Right atrium auricular region (tissue), 2 donors: ENCODE measurements at places on chromosomes 7 and 10. TPM values are rescaled to one million over a fixed set of nuclear protein-coding genes. Genes with fewer than 3 reads are reported as not detected.
A peak's percentile ranks its signal among the peaks of the same experiment; 100 is the strongest.

GRCh38 chr7:1961701-1962276 is 271.0 kb downstream of the MAD1L1 start:
- no peak for DNase-seq

DNA sequence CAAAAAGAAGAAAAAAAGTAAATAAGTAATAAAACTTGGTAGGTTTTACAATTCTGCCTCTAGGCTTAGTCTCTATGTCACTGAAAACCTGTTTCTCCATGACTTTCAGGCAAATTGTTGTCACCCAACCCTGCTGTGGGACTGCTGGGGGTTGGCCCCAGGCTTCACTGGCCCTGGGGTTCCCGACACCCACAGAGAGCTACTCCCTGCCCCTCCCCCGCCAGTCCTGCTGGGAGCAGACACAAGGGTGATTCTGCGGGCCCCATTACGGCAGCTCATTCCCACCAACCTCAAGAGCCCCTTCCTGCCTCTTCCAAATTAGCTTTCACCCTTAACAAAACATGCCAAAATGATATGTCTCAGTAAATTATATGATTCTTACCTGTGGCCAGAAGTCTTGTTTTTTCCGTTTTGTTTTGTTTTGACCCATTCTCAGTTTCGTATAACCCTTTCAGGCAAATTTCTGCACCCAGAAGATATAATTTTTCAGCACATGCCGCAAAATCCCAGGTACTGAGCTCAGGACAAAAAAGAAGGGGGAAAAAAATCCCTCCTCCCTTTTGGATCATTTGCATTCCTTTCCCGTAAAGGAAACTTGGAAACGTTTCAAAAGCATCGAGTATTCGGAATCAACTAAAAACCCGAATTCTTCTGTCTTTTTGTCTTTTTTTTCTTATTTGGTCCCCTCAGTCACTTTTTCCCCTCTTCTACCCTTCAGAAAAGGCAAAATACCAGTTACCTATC is 27.8 kb downstream of the CHST15 start:
- no peak for DNase-seq

DNA sequence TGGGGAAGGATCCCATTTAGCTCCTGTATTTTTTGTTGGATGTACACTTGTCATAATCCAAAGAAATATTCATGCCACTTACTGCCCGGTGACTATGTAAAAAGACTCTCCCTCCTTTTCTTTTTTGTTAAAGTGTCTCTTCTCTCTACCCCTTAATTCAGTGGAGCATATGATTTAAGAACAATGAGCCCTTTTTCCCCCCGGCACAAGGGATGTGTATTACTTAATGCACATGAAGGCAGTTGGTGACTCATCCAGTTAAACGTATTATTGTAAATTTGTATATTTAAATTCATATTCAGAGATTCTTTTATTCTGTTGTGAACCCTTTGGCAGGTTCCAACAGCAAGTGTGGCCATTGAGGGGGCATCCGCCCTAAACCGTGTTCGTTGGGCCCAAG is 241.9 kb downstream of the SLC25A13 start:
- DNase-seq = no peak

Gene WNT8B
- not detected for total RNA-seq

DNA sequence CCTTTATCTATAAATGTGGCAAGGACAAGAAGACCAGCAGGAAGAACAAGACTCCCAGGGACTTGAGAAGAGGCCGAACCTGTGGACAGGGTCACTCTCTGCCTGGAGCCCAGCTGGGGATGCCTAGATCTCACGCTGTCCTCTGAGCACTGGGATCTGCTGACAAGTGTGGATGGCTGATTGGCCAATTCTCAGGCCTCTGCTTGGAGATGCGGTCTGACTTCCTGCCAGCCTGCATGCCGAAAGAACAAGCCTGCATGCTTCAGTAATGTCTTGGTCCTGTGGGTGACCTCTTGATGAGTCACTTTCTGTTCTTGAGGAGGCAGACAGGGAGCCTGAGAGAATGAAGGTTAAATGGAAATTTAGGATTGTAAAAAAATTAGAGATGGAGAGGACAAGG is 84.7 kb downstream of the TMEM178B start:
- peak; percentile 64 for DNase-seq

GRCh38 chr10:32189400-32190084 is 133.3 kb upstream of the KIF5B start:
- DNase-seq = no peak

- no peak for DNase-seq
Measured at GRCh38 chr7:77738871-77739270, 42.6 kb downstream of the RSBN1L start.

DNA sequence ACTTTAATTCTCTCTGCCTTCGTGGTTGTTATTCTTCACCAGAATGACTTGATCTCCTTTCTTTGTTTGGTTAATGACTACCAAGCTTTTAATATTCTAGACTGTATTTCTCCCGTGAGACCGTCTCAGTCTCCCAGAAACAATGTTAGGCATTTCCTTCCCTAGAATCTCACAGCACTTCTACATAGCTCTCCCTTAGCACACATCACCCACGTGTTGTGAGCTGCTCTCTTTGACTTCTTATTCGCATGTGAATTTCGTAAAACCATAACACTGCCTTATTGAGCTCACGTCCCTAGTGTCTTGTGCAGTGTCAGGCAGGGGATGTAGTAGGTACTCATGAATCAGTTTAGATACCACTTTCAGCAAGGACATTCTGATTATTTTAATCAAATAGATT is 57.5 kb upstream of the MGAM2 start:
- DNase-seq = no peak

DNA sequence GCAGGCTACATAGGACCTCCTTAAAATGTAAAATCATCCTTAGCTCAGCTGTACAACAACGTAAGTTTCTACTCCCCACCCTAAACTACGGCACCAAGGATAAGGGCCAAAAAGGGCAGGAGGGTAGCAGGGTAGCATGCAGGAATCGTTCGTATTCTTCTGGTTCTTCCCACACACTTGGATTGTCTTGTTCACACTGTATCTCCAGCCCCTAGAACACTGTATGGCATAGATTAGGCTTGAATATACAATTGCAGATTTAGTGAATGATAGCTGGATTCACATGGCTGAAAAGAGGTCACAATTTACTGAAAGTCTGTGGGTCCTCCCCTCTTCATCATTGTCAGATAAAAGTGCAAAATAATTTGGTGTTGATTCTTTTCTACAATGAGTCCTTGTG is 28.2 kb upstream of the PRKAR2B start:
- DNase-seq = no peak

- DNase-seq = no peak
Measured at GRCh38 chr7:93515144-93515543, 59.4 kb downstream of the CALCR start.

GRCh38 chr7:48337012-48337621 is 165.9 kb downstream of the ABCA13 start:
- no peak for DNase-seq

DNA sequence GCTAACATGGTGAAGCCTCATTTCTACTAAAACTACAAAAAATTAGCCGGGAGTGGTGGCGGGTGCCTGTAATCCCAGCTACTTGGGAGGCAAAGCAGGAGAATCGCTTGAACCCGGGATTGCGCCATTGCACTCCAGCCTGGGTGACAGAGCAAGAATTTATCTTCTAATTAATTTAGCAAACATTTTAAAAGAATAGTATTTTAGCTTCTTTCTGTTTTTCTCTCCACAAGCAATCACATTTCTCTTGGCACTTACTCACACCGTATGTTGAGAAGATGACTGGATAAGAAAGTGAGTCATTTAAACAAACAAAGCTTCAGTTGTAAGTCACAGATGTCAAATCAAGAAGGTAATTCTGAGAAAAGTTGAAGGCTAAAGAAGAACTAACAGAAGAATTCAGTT is 264.0 kb downstream of the ARL4A start:
- DNase-seq = no peak

DNA sequence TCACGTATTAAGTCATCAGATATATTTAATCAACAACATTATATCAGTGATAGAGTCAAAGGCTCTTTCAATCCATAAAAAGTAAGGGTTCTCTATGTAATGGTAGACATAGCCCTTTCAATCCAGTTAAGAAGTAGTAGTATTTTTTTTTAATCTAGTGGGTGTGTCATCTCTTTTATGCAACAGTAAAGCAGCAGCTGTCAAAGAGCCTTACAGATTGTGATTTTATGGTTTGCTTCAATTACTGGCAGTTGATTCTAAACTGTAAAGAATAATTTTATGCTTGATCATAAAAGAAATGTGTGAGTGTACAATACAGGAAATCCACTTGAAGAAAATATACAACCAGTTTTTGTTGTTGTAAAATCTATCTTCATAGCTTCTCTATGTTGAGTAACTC is 902.6 kb upstream of the MBL2 start:
- DNase-seq = no peak

Gene HOXA4
- total RNA-seq = 1.2 TPM

Gene PILRA
- 2.6 TPM for total RNA-seq

GRCh38 chr7:157495177-157495553 is 158.4 kb downstream of the DNAJB6 start:
- peak; percentile 18 for DNase-seq

DNA sequence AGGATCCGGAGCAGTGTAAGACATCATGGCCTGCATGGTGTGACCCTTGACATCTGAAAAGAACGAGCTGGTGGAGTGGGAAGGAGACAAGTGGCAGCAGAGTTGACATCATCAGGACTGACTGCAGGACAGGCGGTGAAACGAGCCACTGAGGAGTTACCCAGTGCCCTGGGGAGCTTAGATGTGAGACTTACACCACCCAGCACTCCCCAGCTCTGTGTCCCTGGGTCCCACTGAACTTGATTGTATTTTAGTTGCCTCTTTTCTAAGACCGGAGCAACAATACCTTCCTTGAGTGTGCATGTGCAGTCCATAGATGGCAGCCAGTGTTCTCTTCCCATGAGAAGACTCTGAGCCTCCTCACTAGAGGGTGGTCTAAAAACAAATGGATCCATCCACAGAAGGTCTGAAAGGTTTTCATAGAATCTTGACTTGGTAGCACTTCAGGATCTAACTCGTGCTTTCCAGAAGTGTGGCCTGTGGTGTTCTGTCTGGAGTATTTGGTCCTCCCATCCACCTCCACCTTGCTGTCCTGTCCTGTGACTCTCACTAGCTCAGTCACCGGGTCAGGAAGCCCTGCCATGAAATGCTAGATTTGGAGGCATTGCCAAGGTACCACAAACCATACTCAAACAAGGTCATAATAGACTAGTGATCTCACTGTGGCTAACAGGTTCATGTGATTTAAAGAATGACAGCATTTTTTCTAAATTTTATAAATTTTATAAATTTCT is 59.0 kb downstream of the IKZF1 start:
- DNase-seq = no peak

GRCh38 chr10:7952266-7952665 is 102.2 kb upstream of the GATA3 start:
- DNase-seq = no peak

Gene CPA2
- not detected for total RNA-seq

Gene CALHM2
- total RNA-seq = 23.8 TPM

- no peak for DNase-seq
Measured at GRCh38 chr7:42159130-42159529, 77.9 kb downstream of the GLI3 start.

DNA sequence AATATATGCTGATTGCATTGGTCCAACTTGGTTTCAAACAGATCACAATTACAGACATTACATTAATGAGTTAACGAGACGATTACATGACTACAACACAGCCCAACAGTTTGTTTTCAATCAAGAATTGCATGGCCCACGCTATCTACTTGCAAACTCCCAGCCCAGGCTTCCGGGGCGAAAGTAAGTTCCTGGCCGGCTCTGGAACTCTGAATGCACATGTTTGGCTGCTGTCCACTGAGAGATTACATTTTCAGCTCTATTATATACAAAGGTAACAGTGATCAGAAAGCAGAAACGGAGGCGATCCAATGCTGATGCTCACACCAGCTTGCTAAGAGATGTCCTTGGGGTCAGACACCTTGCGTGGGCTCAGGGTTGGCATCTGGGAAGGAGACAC is 206.3 kb downstream of the FANK1 start:
- no peak for DNase-seq

Gene FAM20C
- total RNA-seq = 19.9 TPM

Gene OR2A1
- total RNA-seq = 0.28 TPM

DNA sequence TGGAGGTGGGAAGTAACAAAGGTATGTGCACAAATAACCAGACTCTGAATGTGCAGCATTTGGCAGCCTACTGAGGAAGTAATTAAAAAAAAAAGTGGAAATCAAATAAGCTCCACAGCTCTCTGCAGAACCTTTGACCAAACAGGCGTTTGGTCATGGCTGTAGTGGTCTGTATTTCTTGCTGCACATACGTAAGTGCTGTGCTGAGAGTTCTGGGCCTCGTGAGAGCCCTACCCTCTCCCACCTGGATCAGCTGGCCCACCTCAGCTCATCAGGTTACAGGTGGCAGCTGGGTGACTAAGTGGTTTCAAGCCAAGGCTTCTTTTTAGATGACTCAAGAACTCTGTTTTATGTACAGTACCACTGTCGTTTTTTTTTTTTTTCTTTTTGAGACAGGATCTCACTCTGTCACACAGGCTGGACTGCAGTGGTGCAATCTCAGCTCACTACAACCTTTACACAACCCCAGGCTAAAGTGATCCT is 178.2 kb upstream of the KLF6 start:
- DNase-seq = no peak

DNA sequence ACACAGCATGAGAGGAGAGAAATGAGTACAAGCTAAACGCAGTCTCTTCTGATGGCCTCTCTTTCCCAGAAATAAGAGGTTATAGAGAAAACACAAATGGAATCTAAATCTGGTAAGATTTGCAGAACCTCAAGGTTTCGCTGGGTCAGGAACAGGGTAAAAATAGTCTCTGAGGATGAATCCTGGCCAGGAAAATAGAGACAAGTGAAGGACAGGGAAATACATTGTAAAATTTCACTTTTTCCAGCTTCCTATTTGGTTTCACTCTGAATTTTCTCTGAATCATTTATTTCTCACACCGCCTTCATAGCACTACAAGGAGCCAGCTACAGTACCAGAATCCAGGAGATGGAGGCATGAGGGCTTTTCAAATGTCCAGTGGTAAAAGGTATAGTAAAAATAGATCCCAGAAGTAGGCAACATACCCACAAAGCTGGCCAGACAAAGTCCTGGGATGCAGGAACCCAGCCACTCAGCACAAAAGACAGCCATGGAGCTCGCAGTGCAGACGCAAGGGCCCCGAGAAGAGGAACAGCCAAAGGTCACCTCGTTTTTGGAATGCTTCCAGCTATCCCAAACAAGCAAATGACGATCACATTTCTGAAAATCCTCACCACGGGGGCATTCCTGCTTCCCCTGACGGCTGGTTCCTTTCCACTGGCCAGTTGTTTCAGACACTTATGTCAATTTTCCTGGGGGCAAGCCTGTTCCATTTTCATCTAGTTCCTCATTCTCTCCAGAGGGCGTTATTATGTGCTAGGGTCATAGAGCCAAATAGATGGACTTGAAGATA is 21.5 kb upstream of the IKZF1 start:
- no peak for DNase-seq

Gene AKAP9
- 28.5 TPM for total RNA-seq
